Hematopoietic multipotent progenitor cell treated with erythropoietin and hydrocortisone succinate and interleukin-3 and kit ligand, for 8 days (in vitro differentiated cells): ENCODE measurements at places on chromosomes 13 and 19.

GRCh38 chr13:77545626-77546412 is 10.3 kb downstream of the SCEL start:
- no peak for DNase-seq

DNA sequence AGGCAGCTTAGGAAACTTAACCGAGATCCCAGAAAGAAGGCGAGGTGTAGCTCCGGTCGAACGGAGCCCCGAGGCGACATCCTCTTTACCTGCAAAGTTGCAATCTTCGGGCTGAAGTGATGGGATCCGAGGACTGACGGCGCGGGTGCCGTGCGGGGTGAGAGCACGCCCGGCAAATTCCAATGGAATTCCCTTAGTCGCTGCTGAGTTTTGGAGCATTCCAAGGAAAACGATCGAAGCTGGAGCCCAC is 141 bp downstream of the TRPC4 start:
- DNase-seq = no peak

DNA sequence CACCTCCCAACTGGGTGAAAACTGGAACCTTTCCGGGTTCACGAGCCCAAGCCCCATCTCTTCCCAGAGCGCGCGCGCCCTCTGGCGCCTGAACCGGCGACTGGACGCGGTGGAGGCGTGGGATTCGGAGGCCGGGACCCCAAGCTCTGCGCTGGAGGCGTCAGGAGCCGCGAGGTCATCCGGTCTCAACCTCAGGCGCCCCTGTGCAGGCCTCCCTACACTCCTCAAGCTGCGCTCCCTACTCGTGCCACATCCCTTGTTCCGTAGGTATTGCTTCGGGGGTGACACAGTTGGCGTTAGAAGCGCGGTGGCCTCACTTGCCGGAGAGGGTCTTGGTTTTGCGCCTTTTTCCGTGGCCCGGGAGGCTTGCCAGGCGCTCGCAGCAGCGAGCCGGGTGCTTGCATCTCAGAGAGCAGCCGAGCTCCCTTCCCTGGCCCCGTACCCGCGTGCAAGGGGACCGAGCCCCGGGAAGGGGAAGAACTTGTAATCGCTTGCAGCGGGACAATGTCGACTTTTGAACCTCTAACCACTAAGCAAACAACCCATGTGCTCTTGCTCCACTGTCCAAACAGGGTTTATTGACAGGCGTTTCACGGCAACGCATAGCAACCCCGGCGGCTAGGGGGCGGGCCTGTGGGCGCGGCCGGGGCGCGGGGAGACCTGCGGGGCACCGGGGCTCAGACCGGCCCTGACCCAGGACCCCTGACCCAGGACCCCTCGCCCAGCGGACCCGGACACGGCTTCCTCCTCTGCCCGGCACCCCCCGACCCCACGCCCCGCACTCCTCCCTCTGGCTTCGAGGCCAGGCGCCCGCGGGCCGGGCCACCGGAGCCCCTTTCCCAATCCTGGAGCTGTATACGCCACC is 8.5 kb downstream of the CDX2 start:
- peak; percentile 33 for DNase-seq

GRCh38 chr13:107512551-107512950 is 702.8 kb downstream of the LIG4 start:
- DNase-seq = no peak

- DNase-seq = peak; percentile 49
Observed at GRCh38 chr19:10334588-10335351, 1.4 kb upstream of the RAVER1 start.

- no peak for DNase-seq
Observed at GRCh38 chr13:109647053-109647452, 139.3 kb downstream of the IRS2 start.

DNA sequence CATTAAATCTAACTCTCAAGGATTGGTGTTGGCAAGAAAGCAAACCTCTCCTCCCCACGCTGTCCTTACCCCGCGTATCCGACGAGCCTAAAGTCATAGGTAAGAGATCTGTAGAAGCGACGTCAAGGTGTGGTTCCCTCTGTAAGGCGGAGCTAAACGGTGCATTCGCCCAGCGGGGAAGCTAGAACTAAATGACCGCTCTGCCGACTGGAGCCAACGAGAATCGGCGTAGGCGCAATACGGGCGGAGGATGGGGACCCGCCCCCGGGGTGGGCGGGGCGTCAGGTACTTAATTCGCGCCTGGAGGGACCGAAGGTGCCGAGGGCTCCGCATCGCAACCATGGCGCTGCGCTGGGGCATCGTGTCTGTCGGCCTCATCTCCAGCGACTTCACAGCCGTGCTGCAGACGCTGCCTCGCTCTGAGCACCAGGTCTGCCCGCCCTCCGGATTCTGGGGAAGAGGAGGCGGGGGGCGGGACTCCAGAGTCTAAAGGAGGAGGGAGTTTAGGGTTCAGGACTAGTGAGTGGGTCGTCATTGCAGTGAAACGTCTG is at the start of gene DHDH:
DHDH (plus strand) TSS at position 318 of the 551 bp plus-strand sequence; CDS start at position 341, 23 bp downstream.
- peak; percentile 80 for DNase-seq

DNA sequence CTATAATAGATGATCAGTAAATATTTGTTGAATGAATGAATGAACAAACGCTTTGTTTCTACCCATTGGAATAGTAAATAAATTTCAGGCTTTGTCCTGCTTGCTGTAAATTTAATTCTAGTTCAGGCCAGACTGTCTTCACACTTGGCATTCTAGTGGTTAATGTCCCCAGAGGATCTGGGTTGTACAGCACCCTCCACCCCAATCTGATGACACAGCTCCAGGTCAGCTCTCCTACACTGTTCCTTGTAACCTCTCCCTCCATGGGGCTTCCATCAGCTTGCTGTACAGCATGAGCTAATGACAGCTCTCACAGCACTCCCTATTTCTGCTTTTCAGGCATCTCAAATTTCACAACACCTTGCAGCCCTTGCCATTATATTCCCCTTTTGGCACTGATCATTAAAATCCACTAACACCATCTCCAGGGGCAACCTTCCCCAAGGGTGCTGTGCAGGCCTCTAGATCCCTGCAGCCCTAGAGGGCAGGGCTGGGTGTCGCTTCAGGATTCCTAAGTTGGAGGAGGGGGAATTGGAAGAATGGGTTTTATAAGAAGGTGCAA is 12.7 kb upstream of the KL start:
- DNase-seq = no peak

DNA sequence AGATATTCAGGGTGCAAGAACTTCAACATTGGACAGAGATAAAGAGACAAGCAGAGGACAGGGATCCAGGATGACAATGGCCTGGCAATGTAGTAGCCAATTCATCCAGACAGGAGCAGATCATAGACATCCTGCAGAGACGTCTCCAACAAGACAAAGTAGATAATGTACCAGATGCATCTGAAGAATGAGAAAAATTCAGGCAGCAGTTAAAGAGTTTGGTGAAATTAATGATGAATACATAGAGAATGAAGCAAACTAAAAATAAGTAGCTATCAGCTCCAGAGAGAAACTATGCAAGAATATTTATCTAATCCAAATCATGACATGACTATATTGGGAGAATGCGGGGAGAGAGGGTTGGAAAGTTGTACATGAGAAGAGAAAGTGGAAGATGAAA is 278.4 kb upstream of the DACH1 start:
- no peak for DNase-seq

- no peak for DNase-seq
Observed at GRCh38 chr13:20482275-20482761, 43.3 kb downstream of the CRYL1 start.

DNA sequence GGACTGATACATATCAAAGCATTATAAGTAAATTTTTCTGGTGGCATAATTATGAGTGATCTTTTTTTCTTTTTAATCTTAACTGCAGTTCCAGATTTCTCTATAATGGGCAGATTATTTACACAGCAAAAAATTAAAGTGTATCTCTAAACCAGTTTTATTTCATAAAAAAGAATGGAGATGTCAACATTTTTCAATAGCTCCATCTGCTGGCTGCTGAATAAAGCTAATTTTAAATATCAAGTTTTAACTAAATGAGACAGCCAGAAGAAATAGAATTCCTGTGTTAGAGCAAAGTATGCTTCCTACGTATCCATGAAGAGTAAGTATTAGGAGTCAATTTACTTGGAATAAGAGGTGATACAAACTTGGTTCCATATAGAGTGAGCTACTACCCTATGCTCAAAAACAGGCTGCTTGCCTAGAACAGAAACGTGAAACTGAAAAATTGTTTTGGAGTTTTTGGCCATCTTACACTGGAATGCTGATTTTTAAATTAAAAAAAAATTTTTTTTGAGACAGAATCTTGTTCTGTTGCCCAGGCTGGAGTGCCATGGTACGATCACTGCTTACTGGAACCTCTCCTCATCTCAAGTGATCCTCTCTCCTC is 5.0 kb upstream of the PDS5B start:
- DNase-seq = peak; percentile 56

DNA sequence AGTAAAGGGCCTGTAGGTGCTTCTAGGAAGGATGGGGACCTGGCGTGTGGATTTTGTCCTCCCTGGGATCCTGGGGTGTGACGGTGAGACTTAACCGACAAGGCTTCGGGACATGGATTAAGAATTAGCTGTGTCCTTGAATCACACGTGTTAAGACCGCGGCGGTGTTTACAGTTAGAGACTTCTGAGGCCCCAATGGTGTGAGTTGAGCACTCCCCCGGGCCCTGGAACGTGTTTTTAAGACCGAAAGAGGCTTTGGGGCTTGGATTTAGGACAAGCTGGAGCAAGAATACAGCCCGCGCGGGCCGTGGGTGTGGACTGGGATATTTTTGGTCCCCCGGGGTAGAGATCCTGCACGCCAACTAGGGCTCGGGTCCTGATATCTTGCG is 1.2 kb upstream of the SLC27A1 start:
- DNase-seq = no peak

GRCh38 chr19:39405261-39405957 is 1.2 kb upstream of the ZFP36 start:
- no peak for DNase-seq

DNA sequence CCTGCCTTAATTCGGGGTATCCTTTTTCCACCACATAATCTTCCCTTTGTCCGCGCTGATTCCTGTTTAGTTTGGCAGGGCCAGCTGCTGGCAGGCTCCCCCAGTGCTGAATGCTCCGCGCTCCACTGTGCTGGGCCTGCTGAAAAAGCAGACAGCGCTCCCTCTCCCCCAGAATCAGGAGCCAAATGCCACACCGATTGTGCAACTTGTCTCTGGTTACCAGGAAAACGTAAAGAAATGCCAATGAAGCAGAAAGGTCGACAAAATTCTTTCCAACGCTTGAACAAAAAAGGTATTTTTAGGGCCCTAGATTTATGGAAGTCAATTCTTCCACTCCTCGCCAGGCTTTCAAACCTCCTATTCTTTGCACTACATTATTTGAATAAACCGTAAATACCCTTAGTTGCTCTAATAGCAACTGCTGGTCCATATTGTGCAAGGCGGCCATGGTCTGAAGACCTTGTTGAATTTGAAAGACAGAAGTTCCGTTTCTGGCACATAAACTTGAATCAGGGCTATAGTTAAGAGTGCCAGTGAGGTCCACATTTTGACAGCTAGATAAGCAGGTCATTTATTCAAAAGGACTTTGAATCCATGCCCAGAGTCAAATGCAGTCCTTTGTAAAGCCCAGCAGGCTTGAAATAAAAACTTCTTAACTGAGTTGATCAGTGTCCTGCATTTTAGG is 206.7 kb upstream of the RFC3 start:
- DNase-seq = no peak

DNA sequence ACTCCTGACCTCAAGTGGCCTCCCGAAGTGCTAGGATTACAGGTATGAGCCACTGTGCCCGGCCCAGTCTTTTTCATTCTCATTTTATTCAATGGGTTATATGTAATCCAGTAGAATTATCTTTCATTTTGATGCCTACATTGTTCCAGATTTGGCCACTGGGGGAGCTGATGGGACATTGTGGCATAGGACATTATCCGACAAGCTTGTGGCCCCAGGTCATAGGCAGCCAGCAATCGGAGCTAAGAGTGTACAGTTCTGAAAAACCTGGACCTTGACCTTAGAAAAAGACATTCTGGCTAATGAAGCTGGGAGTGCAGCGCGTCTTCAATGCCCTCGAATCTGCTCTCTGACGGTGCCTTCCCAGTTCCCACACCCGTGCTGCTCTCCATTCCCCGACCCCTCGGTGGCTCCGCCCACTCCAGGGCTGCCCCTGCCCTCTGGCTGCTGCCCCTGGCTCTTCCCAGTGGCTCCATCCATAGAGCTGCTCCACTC is 108.7 kb downstream of the TEX29 start:
- peak; percentile 64 for DNase-seq

DNA sequence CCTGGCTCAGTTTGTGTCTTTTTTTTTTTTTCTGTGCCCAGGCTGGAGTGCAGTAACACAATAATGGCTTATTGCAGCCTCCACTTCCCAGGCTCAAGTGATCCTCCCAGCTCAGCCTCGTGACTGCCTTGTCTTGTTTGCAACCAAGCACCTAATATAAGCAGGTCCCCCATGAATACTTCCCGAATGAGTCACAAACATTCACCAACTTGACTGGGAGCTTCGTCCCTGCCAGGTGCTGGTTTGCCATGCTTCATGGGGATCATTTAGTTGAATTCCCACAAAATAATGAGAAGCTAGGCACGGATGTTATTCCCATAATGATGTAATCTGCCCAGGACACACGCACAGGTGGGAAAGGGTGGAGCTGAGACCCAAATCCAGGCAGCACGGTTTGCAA is 176.5 kb downstream of the CACNA1A start:
- DNase-seq = no peak

GRCh38 chr13:110454956-110455355 is 106.6 kb downstream of the RAB20 start:
- no peak for DNase-seq

- no peak for DNase-seq
Observed at GRCh38 chr19:16296713-16297112, 27.9 kb upstream of the KLF2 start.

DNA sequence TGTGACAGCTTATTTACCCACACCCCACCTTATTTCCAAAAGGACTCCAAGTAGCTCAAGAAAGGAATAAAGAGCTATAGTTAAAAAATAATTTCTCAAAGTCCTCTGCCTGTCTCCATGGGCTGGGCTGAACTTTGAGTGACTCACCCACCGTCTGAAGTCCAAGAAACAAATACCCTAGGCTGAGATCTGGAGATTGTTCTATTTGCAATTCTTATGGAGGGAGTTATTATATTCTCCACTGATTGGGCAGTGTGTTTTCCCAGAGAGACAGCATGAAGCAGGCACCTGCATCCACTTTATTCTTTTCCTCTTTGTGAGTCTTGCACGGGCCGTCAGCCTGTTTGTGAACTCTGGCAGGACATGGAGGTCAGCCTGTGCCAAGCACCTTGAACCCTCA is 63.2 kb downstream of the SHISA2 start:
- DNase-seq = no peak

GRCh38 chr13:48851707-48852106 is 124.0 kb upstream of the FNDC3A start:
- DNase-seq = no peak

- peak; percentile 5 for DNase-seq
Observed at GRCh38 chr19:37470216-37470615, 1.1 kb downstream of the ZNF570 start.

GRCh38 chr13:105232439-105232838 is 1303.0 kb downstream of the EFNB2 start:
- no peak for DNase-seq

DNA sequence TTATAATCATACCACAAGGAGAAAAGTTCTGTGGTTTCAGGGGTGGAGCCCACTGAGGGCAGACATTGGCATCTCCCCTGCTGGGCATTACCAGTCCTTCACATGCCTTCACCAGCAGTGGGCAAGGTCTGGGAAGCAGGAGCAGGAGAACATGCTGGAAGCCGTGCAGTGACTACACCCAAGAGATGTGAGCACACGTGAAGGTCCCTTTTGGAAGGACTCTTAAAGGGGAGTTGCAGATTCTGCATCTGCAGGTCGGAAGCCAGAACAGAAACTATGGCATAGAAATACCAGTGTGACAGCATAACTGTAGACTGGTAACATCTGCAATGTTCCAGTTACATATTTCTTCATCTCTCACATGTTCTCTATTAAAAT is 26.9 kb upstream of the KL start:
- peak; percentile 3 for DNase-seq

- no peak for DNase-seq
Observed at GRCh38 chr19:23949611-23950010, 34.9 kb downstream of the ZNF726 start.
